ENCODE measurements at places on chromosomes 16 and 17.

GRCh38 chr16:2532494-2533141 lies 1.4 kb upstream of the CEMP1 start:
- peak; percentile 71 for DNase-seq

- DNase-seq, result peak; percentile 16
Measured at GRCh38 chr16:23359092-23359760, 57.1 kb downstream of the SCNN1B start.

GRCh38 chr17:63221939-63222338 lies 224.2 kb downstream of the CYB561 start:
- no peak for DNase-seq

GRCh38 chr17:39995438-39995837 lies 14.8 kb downstream of the PSMD3 start:
- DNase-seq, result no peak

DNA sequence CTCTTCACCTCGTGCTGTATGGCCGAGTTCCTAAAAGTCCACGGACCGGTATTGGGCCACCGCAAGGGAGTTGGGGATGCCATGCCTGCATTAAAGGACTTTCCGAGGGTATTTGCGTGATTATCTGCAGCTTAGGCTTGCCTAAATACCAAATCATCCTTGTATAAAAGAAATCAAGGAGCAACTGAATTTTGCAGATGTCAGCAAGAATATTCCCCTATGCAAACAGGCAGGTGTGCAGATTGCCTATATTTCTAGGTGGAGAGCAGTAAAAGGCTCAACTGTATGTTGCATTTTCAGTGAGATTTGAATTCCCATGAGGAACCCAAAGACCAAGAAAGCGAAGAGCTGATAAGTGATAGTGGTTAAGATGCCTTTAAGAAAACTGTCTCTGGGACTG lies 452.3 kb downstream of the CDH11 start:
- no peak for DNase-seq

- peak; percentile 25 for DNase-seq
Measured at GRCh38 chr16:15682105-15682570, 32.1 kb downstream of the NDE1 start.

- DNase-seq, result no peak
Measured at GRCh38 chr17:73749337-73749823, 105.1 kb upstream of the SDK2 start.

GRCh38 chr17:68831170-68831569 lies 124.0 kb downstream of the ABCA8 start:
- DNase-seq, result no peak

DNA sequence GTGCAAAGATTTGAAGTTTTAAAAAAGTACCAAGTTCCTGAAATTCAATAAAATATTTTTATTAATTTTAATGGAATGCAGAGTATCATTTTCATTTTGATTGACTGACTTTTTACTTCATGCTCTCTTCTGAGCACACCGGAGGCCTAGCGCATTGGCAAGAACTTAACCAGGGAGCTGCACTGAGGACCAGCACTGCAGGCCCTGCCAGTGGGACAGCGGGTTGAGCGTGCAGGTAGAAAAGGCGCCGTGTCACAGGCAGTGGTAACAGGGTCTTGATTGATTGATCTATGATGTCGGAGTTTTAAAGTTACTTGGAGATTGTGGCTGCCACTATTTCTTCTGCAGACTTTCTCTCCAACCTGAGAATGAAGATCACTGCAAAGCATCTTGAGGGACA lies 43.7 kb downstream of the WDR45B start:
- DNase-seq, result no peak

GRCh38 chr17:75394332-75394918 lies 11.1 kb downstream of the GRB2 start:
- DNase-seq, result peak; percentile 43

DNA sequence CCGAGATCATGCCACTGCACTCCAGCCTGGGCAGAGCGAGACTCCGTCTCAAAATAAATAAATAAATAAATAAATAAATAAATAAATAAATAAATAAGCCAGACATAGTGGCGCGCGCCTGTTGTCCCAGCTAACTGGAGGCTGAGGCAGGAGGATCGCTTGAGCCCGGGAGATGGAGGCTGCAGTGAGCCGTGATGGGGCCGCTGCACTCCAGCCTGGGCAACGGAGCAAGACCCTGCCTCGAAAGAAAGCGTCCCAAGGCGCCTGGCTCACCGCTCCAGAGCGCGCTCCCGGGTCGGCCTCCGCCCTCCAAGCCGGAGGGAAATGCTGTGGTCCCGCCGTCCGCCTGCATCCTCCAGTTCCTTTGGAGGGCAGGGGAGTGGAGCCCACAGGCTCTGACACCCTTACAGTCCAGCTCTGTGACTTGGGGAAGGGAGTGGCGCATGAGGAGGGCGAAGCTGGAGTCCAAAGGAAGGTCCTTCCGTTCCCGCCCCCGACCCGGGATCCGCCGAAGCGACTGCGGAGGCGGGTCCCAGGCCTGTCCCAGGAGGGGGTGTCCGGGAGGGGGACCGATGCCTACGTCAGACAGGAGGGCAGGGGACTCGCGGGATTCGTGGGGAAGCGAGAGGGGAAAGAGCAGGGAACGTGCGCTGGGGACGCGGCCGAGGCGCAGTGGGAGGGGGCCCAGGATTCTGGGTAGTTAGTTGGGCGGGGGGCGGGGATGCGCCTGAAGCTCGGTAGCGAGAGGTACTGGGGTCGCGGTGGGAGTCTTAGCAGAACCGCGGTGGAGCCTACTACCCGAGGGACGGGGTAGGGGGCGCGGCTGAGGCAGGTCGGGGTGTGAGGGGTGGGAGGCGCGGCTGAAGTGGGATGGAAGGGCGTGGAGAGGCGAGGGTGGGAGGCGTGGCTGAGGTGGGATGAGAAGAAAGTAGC lies 8.4 kb upstream of the TRPV2 start:
- no peak for DNase-seq

GRCh38 chr17:42686520-42687128 lies 4.3 kb downstream of the CNTNAP1 start:
- DNase-seq, result no peak

DNA sequence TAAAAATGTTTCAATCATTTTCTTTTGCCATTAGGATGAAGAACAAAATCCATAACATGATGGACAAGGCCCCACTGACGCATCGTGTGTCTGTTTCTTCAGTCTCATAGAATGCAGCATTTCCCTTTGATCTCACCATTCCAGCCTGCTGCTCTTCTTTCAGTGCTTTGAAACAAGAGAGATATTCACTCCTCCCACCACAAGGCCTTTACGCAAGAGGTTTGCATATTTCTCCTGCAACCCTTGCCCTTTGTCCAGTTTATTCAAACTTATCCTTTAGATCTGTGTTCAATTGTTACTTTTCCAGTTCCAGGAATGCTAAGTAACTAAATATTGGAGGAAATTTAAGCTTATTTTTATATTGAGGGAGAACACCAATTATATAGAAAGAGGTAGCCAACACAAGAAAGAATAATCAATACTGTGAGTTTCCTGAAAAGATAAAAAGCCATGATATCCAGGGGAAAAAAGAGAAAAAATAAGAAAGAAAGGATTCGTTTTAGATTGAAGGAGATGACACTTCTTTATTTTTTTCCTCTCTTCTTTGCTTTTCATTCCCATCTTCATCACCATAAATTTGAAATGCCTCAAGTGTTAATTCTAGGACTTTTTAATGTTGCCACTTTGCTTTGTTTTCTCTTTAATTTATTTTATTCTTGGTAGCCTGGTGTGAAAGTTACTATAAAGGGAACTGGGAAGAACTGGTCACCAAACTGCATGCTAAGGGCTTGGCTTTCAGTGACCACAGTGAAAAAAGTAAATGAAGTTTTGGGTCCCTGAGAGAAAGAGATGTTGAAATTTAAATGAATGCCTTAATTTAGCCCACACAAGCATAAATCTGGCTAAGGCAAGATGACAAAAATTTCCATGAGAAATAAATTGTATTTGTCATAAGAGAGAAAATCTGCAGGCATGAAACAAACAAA lies 102.1 kb downstream of the KIF2B start:
- DNase-seq, result no peak

DNA sequence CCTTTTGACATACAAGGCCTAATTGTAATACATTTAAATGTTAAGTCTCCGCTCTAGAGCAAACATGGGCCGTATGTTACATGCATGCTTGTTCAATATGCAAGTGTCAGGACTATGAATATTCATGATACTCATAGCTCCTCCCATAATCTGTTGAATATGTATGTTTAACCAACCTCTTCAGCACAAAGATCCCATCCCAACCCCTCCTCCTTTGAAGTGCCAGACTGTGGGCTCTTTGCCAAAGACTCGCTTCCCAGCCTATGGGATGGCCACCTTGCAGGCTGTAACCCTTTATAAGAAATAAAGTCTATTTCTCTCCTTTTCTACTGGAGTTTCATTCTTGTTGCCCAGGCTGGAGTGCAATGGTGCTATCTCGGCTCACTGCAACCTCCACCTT lies 156.2 kb downstream of the ABCC12 start:
- no peak for DNase-seq

DNA sequence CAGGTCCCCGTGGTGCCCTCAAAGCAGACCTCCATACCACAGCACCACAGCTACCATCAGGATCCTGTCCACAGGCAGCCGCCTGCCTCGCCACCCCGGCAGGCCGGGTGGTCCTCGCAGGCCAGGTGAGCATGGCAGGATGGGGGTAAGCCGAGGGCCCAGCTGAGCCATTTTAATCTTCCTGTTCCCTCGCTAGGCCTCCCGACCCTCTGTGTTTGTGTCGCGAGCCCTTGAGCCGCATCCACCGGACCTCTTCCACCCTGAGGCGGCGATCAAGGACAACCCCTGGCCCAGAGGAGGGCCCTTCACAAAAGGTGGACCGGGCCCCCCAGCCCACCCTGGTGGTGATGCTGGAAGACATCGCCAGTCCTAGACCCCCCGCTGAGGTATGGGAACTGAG lies 2.0 kb downstream of the PRR14 start:
- no peak for DNase-seq

GRCh38 chr17:2749784-2750181 lies 331 bp upstream of the CCDC92B start:
- DNase-seq, result no peak

DNA sequence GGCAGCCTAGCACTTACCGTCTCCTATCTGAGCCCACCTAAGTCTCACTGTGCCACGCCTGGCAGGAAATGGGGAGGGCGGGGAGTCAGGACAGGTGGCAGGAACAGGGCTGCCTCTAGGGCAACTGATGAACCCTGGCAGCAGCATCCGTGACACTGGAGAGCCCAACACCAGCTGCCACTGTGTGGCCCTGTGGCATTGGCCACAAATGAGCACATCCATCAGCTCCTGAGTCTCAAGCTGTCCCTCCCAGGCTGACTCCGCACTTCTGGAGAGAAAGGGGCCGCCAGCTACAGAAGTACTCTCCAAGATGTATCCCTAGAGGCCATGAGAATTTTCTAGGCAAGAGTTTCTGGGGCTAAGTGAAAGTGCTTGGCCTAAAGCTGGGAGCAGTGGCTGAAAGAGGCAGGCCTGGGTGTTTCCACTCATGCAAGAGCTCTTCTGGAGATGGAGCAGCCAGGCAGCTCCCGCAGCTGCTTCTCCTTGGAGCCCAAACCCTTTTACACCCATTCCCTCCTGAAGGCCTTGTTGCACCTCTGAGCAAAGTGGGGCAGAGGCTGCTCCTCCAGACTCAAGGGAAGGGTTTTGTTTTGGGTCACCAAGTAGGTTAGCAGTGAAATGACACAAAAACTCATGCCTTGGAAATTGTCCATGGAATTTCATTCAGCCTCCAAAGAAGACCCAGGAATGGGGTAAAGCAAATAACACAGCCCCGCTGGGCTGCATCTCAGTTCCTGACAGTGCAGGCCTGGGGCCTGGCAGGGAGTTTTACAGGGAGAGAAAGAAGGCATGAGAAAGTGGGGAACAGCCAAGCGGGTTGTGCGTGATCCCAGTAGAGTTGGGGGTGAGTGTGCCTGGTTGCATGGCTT lies 25.8 kb downstream of the PEMT start:
- peak; percentile 6 for DNase-seq

DNA sequence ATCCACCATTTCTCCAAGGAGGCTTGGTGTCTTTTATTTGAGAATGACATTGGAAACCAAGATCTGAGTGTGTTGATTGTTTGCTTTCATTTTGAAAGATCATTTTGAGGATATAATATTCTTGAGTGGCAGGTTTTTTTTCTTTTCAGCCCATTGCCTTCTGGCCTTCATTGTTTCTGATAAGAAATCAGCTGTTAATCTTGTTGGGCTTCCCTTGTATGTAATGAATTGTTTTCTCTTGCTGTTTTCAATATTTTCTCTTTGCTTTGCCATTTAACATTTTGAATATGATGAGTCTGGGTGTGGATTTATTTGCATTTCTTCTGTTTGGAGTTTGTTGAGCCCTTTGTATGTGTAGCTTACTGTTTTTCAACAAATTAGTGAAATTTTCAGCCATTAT lies 22.0 kb downstream of the PRSS54 start:
- DNase-seq, result no peak

DNA sequence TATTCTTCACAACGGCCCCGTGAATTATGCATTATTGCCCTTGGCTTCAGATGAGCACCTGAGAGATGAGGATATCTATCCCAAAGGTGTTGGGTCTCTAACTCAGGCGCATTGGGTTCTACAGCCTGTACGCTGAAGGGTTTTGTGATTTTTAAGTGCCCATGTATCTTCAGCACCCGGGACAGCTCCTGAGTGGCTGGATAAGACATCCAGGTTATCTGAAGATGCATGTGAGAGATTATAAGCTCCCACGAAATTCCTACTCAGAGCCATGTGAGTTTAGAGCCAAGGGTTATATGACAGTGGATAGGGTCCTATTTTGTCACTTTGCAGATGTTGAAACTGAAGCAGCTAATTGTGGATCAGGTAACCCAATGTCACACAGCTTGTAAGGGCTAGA lies 612.3 kb upstream of the EEF2KMT start:
- no peak for DNase-seq

GRCh38 chr17:77744066-77744988 lies 214.2 kb upstream of the TNRC6C start:
- no peak for DNase-seq

GRCh38 chr17:41864498-41864835 lies 756 bp downstream of the KLHL11 start:
- no peak for DNase-seq

DNA sequence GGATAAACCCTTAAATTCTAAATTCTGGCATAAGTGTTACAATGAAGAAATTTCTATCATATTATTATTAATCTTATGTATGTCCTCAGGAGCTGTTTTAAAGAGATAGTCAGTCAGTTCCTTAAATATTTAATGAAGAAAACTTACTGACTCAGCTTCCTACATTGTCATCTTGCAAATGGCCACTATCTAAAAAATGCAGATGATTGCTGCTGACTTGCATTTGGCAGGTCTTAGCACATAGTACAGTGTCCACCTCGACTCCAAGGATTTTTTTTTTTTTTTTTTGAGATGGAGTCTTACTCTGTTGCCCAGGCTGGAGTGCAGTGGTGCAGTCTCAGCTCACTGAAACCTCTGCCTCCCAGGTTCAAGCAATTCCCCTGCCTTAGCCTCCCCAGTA lies 55.1 kb upstream of the CORO6 start:
- DNase-seq, result no peak

All from OCI-LY7 (cell line).